ENCODE measurements at places on chromosomes 6 and 20. TPM values are rescaled to one million over a fixed set of nuclear protein-coding genes. Genes with fewer than 3 reads are reported as not detected.

Gene NNAT
- total RNA-seq, result 0.52 TPM

DNA sequence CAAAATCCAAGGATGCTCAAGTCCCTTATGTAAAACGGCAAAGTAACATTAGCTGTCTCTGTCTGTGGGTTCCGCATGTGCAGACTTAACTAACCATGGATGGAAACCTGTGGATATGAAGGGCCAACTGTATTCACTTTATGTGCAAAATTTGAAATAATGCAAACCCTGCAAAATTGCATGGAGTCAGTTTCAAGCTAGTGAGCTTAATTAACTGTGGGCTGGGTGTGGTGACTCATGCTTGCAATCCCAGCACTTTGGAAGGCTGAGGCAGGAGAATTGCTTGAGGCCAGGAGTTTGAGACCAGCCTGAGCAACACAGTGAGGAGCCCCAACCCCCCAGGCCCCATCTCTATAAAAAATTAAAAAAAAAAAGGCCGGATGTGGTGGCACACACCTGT lies 81.4 kb downstream of the ANKS1A start:
- no peaks in the 10 kb centered on the region for H3K27me3 ChIP-seq
- no peak overlapping the region for H3K4me3 ChIP-seq
- no peak for DNase-seq
- no peaks in the 10 kb centered on the region for H3K36me3 ChIP-seq

GRCh38 chr6:45467853-45468252 lies 90.1 kb upstream of the SUPT3H start:
- H3K4me3 ChIP-seq, result no peak overlapping the region
- DNase-seq, result no peak
- no peaks in the 10 kb centered on the region for H3K36me3 ChIP-seq

DNA sequence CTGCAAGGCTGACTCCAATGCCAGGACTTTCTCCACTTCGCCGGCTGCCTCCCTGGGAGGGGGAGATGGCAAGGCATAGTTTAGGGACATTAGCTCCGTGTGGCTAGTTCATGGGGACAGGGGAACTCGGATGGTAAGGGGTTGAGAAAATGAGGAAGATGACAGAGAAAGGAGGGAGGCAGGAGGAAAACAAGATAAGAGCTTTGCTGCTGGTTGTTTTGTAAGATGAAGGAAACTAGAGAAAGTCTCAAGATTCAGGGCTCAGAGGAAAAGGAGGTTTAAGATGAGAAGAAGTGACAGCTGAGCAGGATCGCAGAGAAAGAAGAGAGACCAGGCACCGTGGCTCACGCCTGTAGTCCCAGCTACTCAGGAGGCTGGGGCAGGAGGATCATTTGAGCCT lies 180.9 kb upstream of the RREB1 start:
- no peaks in the 10 kb centered on the region for H3K36me3 ChIP-seq
- H3K27me3 ChIP-seq, result no peaks in the 10 kb centered on the region
- no peak for DNase-seq
- H3K4me3 ChIP-seq, result no peak overlapping the region

GRCh38 chr6:29553268-29554057 lies 6.1 kb downstream of the UBD start:
- H3K27me3 ChIP-seq, result peaks cover 11% of the 10 kb centered on the region
- H3K4me3 ChIP-seq, result no peak overlapping the region
- peaks cover 13% of the 10 kb centered on the region for H3K4me1 ChIP-seq
- H3K27ac ChIP-seq, result no peak overlapping the region
- DNase-seq, result peak; percentile 41
- H3K36me3 ChIP-seq, result no peaks in the 10 kb centered on the region

- H3K4me1 ChIP-seq, result peaks cover 41% of the 10 kb centered on the region
Observed at GRCh38 chr20:373171-373890, 7.2 kb upstream of the TRIB3 start.

DNA sequence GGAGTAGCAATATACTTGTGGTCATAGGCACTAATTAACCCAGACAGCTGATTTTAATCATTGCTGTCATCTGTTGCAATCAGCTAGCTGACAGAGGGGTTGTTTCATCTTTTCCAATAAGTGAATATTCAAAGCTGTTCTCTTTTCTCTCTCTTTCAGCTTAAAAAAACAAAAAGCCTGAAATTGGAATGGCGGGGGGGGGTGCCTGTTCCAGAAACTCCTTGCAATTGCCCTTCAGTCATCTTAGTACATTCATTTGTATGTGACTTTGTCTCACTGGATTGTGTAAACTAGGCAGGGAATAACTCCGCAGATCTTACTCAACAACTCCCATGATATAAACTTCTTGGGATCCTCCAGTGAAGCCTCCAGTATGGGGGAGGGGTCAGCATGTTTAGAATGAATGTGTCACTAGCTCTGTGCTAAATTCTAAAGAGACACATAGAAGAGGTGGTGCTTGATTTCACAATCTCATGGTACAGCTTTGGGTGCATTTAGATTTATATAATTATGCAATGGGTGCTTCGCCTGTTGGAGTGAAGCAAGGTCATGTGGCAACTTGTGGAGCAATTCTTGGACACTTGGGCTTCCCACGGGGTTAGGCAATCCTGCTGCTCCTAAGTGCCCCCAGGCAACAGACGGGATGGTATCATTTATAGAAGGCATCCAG lies 40.1 kb downstream of the SLC24A3 start:
- H3K36me3 ChIP-seq, result no peaks in the 10 kb centered on the region
- H3K27me3 ChIP-seq, result no peaks in the 10 kb centered on the region
- H3K4me1 ChIP-seq, result no peaks in the 10 kb centered on the region
- H3K27ac ChIP-seq, result no peak overlapping the region
- H3K4me3 ChIP-seq, result no peak overlapping the region

Gene LY86
- not detected for total RNA-seq

GRCh38 chr6:46440141-46440540 lies 51.1 kb downstream of the RCAN2 start:
- no peaks in the 10 kb centered on the region for H3K4me1 ChIP-seq
- no peaks in the 10 kb centered on the region for H3K27me3 ChIP-seq
- no peak overlapping the region for H3K4me3 ChIP-seq
- H3K36me3 ChIP-seq, result no peaks in the 10 kb centered on the region

Gene AKIRIN2
- 16.2 TPM for total RNA-seq

Gene SIRPB1
- total RNA-seq, result 1.3 TPM

Gene THBD
- total RNA-seq, result 14.3 TPM

DNA sequence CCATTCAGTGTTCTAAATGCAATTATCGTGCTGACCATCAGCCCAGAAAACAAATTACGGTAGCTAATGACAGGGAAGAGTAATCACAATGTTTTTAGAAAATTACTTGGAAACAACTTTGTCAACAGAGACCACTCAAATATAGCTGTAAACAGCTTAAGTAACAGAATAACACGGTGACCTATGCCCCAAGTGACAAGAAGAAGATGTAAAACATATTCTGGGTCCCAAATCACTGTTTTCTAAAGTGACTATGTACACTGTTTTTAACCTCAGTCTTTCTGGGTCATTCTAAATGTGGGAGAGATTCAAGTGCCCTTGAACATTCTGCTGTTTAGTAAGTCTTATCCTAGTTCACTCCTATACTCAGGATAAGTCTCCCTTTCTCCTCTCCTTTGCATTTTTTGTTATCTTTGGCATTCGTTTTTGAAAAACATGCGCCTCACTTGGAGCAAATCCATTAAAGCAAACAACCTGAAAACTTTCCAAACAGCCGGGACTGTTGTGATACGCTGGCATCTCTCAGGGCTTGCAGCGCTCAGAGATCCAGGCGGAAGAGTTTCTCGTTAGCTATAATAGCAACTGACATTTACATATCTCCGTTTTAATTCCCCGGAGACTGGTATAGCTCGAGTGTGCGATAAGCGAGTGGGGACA lies 114.5 kb upstream of the SOX4 start:
- no peak overlapping the region for H3K27ac ChIP-seq
- peaks cover 21% of the 10 kb centered on the region for H3K4me1 ChIP-seq
- no peaks in the 10 kb centered on the region for H3K27me3 ChIP-seq
- peak; percentile 26 for DNase-seq
- no peaks in the 10 kb centered on the region for H3K36me3 ChIP-seq

GRCh38 chr6:41226752-41227151 lies 1.4 kb upstream of the TREML4 start:
- no peak overlapping the region for H3K27ac ChIP-seq
- no peak for DNase-seq
- H3K4me1 ChIP-seq, result no peaks in the 10 kb centered on the region
- H3K27me3 ChIP-seq, result no peaks in the 10 kb centered on the region
- H3K4me3 ChIP-seq, result no peak overlapping the region

GRCh38 chr6:108337721-108338120 lies 42.9 kb downstream of the AFG1L start:
- H3K27ac ChIP-seq, result no peak overlapping the region
- DNase-seq, result no peak
- no peaks in the 10 kb centered on the region for H3K27me3 ChIP-seq
- H3K4me1 ChIP-seq, result no peaks in the 10 kb centered on the region
- no peak overlapping the region for H3K4me3 ChIP-seq
- no peaks in the 10 kb centered on the region for H3K36me3 ChIP-seq

DNA sequence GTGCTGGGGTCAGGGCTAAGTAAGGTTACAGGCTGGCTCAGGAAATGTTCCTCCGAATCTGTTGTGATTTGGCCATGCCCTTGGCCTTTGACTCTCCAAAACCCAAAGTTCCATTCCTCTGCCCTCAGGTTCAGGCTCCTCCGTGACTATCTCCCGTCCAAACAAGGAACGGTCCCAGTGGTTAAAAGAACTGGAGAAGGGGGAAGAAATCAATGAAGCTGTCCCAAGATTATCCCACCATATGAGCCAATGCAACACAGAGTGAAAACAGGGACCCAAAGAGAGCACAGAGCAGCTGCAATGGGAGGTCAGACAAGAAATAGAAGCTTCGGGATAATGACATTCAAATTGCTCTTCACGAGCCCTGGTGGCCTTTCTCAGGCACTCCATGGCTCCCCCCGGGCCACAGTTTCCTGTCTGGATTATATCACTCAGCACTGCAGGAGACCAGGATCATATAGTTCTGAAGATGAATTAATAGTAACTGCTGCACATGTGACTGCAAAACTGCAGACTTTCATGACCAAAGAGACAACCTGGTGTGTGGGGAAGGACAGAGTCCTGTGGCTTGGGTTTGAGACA lies 211.3 kb downstream of the ZNF217 start:
- H3K27me3 ChIP-seq, result no peaks in the 10 kb centered on the region
- no peak for DNase-seq
- H3K4me1 ChIP-seq, result peaks cover 4% of the 10 kb centered on the region
- H3K27ac ChIP-seq, result no peak overlapping the region

GRCh38 chr6:33755070-33755869 lies 8.6 kb upstream of the IP6K3 start:
- H3K4me1 ChIP-seq, result no peaks in the 10 kb centered on the region
- H3K27ac ChIP-seq, result no peak overlapping the region
- H3K4me3 ChIP-seq, result no peak overlapping the region

GRCh38 chr6:113732384-113732966 lies 124.7 kb upstream of the MARCKS start:
- H3K4me3 ChIP-seq, result no peak overlapping the region
- no peaks in the 10 kb centered on the region for H3K27me3 ChIP-seq
- peak overlapping the region; percentile 55 for H3K27ac ChIP-seq
- no peaks in the 10 kb centered on the region for H3K36me3 ChIP-seq
- peaks cover 28% of the 10 kb centered on the region for H3K4me1 ChIP-seq

DNA sequence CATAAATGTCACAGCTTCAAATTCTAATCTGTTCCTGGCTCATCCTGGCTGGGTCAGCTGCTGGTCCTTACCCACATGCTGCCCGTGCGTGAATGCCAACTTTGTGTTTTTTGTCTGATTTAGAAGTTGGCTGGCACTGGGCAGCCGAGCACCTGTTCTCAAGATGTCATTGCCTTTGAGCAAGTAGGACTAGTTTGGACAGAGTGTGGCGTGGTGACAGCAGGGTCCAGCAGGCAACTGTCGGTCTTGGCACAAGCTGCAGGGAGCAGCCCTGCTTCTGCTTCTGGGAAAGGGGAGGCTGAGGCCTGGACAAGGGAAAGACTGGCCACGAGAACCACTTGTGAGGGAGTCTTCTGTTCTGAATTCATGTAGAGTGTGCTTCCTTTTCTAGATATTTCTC lies 26.4 kb upstream of the ADRM1 start:
- no peaks in the 10 kb centered on the region for H3K27me3 ChIP-seq
- H3K27ac ChIP-seq, result no peak overlapping the region
- H3K4me1 ChIP-seq, result no peaks in the 10 kb centered on the region
- H3K36me3 ChIP-seq, result peaks cover 41% of the 10 kb centered on the region
- H3K4me3 ChIP-seq, result no peak overlapping the region

Gene TPMT
- total RNA-seq, result 8.0 TPM

GRCh38 chr6:119453242-119454200 lies 104.0 kb upstream of the MAN1A1 start:
- DNase-seq, result no peak
- no peaks in the 10 kb centered on the region for H3K36me3 ChIP-seq
- H3K4me3 ChIP-seq, result no peak overlapping the region
- no peaks in the 10 kb centered on the region for H3K4me1 ChIP-seq
- no peaks in the 10 kb centered on the region for H3K27me3 ChIP-seq

DNA sequence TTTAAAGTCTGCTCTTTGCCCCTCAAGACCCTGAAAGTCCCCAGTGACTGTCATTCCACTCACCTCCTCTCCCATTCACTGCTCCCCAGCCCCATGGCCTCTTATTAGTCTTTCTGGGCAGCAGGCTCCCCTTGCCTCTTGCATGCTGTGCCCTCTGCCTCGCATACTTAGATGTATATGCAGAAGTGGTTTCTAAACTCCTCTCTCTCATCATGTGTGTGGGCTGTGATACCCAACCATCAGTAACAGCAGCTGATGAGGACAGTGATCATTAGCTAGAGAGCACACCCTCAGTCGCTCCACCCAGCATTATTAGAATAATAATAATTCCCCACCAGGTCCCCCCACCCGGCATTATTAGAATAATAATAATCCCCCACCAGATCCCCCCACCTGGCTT lies 14.5 kb downstream of the PKIG start:
- peaks cover 19% of the 10 kb centered on the region for H3K4me1 ChIP-seq
- H3K36me3 ChIP-seq, result no peaks in the 10 kb centered on the region
- H3K27me3 ChIP-seq, result no peaks in the 10 kb centered on the region
- no peak overlapping the region for H3K27ac ChIP-seq
- H3K4me3 ChIP-seq, result no peak overlapping the region
- no peak for DNase-seq

DNA sequence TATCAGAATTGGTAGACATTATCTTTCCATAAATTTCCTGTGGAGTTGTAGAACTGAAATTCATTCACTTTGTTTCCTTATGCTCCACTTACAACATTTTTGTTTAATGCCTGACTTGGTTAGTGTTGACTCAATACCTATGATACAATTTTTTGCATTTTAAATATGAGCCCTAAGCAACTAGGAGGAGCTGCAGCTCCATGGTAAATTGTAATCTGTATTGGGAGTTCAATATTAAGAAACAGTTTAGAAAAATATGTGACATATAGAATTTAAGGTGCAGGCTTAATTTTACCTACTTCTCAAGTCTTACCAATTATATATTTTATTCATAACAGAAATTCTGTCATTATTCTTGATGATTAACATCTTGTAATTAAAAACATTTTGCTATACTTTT lies 868.3 kb downstream of the EYS start:
- H3K27me3 ChIP-seq, result no peaks in the 10 kb centered on the region
- no peaks in the 10 kb centered on the region for H3K4me1 ChIP-seq
- no peak overlapping the region for H3K27ac ChIP-seq

GRCh38 chr6:148423601-148424270 lies 81.1 kb downstream of the SASH1 start:
- no peaks in the 10 kb centered on the region for H3K27me3 ChIP-seq
- no peak overlapping the region for H3K4me3 ChIP-seq
- H3K4me1 ChIP-seq, result no peaks in the 10 kb centered on the region
- H3K36me3 ChIP-seq, result no peaks in the 10 kb centered on the region
- no peak overlapping the region for H3K27ac ChIP-seq

Gene SMOC2
- 31.4 TPM for total RNA-seq

Gene CDH4
- 0.33 TPM for total RNA-seq

- H3K4me3 ChIP-seq, result no peak overlapping the region
- H3K4me1 ChIP-seq, result peaks cover 33% of the 10 kb centered on the region
- H3K36me3 ChIP-seq, result no peaks in the 10 kb centered on the region
- DNase-seq, result no peak
- H3K27ac ChIP-seq, result peak overlapping the region; percentile 91
Observed at GRCh38 chr20:62793757-62794006, 2.6 kb upstream of the MRGBP start.
